Ovary (tissue), 10 donors: ENCODE measurements at places on chromosomes 6 and 20. TPM values are rescaled to one million over a fixed set of nuclear protein-coding genes. Genes with fewer than 3 reads are reported as not detected.

DNA sequence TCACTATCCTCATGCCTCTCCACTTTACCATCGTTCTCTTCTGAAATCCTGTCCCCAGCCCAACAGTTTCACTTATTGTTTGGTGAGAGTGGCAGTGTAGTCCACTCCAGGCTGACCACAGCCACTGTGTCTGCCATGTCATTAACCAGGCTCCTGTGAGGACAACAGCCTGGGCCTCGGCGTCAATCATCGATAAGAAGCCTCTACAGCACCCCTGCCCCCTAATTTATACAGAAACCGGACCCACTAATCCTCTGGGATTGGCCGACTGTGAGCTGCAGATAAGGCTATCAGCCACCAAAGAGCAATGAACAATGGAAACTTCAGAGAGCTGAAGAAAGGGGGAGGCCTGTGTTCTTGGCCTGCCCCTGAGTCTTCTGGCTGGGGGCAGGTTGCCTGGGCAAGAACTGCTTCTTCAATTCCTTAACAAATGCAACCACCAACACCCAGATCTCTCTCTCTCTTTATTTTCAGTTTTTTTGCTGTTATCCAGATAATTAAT lies 3.4 kb downstream of the EGFL8 start:
- DNase-seq = no peak
- no peaks in the 10 kb centered on the region for H3K36me3 ChIP-seq
- no peak overlapping the region for H3K4me3 ChIP-seq
- H3K4me1 ChIP-seq = no peaks in the 10 kb centered on the region
- no peaks in the 10 kb centered on the region for H3K27me3 ChIP-seq

DNA sequence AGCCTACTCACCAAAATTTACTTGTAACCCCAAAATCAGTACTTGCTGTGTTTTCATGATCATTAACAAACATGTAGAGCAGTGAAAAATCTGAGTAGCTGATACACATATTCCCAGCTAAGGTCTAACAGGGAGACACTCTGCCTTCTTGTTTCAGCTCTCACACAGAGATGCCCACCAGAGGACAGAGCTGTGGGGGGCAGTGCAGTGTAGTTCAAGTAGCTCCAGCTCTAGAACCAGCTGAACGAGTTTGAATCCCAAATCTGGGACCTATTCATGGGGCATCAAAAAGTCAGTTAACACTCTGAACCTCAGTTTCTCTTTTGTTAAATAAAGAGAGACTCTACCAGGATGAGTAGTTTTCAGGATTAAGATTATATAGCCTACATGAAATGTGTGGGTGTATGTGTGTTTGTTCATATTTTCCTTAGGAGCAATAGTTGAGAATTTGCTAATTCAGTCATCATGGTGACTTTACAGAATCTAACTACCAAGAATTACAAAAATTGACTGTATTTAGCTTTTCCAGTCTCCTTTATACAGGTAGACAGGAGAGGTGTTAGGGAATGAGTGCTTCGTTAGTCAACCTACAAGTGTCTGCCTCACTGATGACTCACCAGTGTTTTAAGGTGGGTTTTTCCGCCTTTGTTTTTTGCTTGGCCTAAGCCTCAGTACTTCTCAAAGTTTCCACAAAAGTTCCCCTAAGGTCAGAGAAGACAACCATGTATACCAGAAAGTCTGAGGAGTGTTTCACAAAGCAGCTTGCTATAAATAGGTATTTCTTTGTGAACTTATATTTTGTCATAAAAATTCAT lies 164.0 kb upstream of the RUNX2 start:
- no peaks in the 10 kb centered on the region for H3K36me3 ChIP-seq
- H3K4me3 ChIP-seq = no peak overlapping the region
- no peaks in the 10 kb centered on the region for H3K4me1 ChIP-seq
- H3K27ac ChIP-seq = no peak overlapping the region
- no peaks in the 10 kb centered on the region for H3K27me3 ChIP-seq

GRCh38 chr6:24394780-24395437 lies 7.8 kb upstream of the MRS2 start:
- H3K4me3 ChIP-seq = no peak overlapping the region
- DNase-seq = no peak
- H3K4me1 ChIP-seq = no peaks in the 10 kb centered on the region
- H3K27me3 ChIP-seq = no peaks in the 10 kb centered on the region

- no peaks in the 10 kb centered on the region for H3K27me3 ChIP-seq
- H3K4me3 ChIP-seq = no peak overlapping the region
- no peak for DNase-seq
- no peak overlapping the region for H3K27ac ChIP-seq
- no peaks in the 10 kb centered on the region for H3K4me1 ChIP-seq
Measured at GRCh38 chr6:41341580-41341979, 6.2 kb downstream of the NCR2 start.

DNA sequence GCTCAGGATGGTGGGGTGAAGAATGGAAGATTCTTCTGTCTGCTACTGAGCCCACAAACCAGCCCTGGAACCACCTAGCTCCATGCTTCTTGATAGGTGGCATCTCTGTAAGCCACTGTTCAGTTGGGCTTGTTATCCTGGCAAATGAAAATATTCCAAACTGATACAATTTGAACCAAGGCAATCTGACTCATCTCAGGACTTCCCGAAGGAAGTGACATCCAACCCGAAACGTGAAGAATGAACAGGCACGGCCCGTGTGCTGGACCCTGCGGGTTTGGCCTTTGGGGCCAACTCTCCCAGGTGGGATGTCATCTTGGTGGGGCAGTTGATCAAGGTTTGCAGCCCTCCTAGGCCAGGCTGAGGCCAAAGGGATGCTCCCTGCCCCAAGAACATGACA lies 160.3 kb downstream of the PREX1 start:
- no peaks in the 10 kb centered on the region for H3K36me3 ChIP-seq
- no peaks in the 10 kb centered on the region for H3K27me3 ChIP-seq
- no peak overlapping the region for H3K27ac ChIP-seq
- no peak for DNase-seq
- peaks cover 9% of the 10 kb centered on the region for H3K4me1 ChIP-seq
- no peak overlapping the region for H3K4me3 ChIP-seq

DNA sequence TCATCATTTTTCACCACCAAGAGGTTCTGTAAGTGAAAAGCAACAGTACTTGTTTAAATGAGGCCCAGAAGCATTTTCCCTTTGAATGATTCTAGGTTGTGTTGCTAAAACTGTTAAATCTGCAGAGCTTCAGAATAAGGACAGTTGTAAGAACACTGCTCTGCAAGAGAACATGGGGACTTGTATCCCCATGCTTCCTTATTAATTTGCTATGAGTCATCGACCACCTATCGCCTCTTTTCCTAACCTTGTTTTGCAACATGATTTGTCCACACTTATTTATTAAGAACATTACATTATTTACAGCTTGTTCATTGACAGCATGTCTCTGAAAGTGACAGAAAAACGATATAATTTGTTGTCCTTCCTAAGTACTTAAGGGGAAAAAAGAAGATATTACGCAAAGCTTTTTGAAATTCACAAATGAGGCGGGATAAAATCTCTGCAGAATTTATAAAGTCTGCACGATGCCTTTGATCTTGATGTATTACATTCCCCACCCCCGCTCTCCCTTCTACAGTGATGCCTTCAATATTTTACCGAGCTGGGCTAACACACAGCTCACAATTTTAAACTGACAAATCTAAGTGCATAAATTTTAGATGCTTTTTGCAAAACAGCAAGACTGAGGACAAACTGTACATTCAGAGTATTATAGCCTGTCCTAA lies 220.0 kb upstream of the SPTLC3 start:
- no peaks in the 10 kb centered on the region for H3K36me3 ChIP-seq
- no peak for DNase-seq
- no peak overlapping the region for H3K4me3 ChIP-seq

DNA sequence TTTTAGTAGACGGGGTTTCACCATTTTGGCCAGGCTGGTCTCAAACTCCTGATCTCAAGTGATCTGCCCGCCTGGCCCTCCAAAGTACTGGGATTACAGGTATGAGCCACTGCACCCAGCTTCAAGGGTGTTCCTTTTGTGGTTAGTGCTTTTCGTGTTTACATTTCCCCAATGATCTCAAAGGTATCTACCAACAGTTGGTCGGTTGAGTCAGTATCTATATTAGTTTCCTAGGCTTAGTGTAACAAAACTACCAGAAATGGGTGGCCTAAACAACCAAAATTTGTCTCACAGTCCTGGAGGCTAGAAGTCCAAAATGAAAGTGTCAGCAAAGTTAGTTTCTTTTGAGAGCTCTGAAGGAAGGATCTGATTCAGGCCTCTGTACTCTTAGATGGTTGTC lies 30.1 kb downstream of the CASP8AP2 start:
- DNase-seq = no peak
- no peaks in the 10 kb centered on the region for H3K27me3 ChIP-seq
- no peak overlapping the region for H3K4me3 ChIP-seq
- no peaks in the 10 kb centered on the region for H3K4me1 ChIP-seq
- H3K36me3 ChIP-seq = no peaks in the 10 kb centered on the region

- no peaks in the 10 kb centered on the region for H3K27me3 ChIP-seq
- H3K4me3 ChIP-seq = no peak overlapping the region
- no peaks in the 10 kb centered on the region for H3K4me1 ChIP-seq
- DNase-seq = no peak
Measured at GRCh38 chr6:164795056-164795815, 514.2 kb downstream of the C6orf118 start.

DNA sequence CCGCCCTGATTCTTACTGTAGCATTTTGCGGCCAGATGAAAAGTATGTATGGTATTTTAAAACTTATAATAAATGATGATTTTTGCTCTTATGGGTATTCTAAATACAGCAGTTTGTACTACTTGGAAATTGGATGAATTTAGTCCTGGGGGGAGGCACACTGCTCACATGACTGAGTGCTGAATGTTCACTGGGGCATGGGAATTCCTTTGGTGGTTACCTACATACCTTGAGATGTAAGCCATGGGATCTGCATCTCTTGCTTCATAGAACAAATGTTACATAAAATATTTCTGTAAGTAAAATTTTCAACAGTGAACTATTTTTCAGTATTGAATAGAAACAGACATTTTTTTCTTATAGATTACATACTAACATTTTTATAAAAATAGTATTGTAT lies 71.1 kb downstream of the FIG4 start:
- peaks cover 2% of the 10 kb centered on the region for H3K27me3 ChIP-seq
- DNase-seq = no peak
- no peak overlapping the region for H3K4me3 ChIP-seq
- H3K4me1 ChIP-seq = no peaks in the 10 kb centered on the region
- H3K27ac ChIP-seq = no peak overlapping the region

GRCh38 chr6:119227377-119227776 lies 122.2 kb downstream of the MAN1A1 start:
- H3K36me3 ChIP-seq = no peaks in the 10 kb centered on the region
- H3K27ac ChIP-seq = no peak overlapping the region
- H3K4me1 ChIP-seq = no peaks in the 10 kb centered on the region
- no peak overlapping the region for H3K4me3 ChIP-seq

- H3K4me1 ChIP-seq = no peaks in the 10 kb centered on the region
- H3K36me3 ChIP-seq = no peaks in the 10 kb centered on the region
- no peaks in the 10 kb centered on the region for H3K27me3 ChIP-seq
- no peak overlapping the region for H3K27ac ChIP-seq
Measured at GRCh38 chr6:133093956-133094355, 147.2 kb upstream of the EYA4 start.

- no peaks in the 10 kb centered on the region for H3K36me3 ChIP-seq
- no peak overlapping the region for H3K27ac ChIP-seq
- DNase-seq = no peak
- no peaks in the 10 kb centered on the region for H3K27me3 ChIP-seq
- peaks cover 8% of the 10 kb centered on the region for H3K4me1 ChIP-seq
Measured at GRCh38 chr6:135183002-135183531, 2.0 kb downstream of the MYB start.

The NKAPL gene
- total RNA-seq = 2.4 TPM

The KCNG1 gene
- 4.9 TPM for total RNA-seq

The FAM135A gene
- 22.5 TPM for total RNA-seq

The SEL1L2 gene
- not detected for total RNA-seq
